ENCODE measurements at places on chromosomes 11 and 22.
A peak's percentile ranks its signal among the peaks of the same experiment; 100 is the strongest.

GRCh38 chr11:42170601-42171000 is 711.1 kb upstream of the LRRC4C start:
- no peak for DNase-seq

GRCh38 chr11:94068764-94069163 is 47.6 kb downstream of the HEPHL1 start:
- DNase-seq = no peak

GRCh38 chr11:74846770-74847169 is 98.1 kb downstream of the RNF169 start:
- DNase-seq = no peak

GRCh38 chr11:1198561-1199240 is 24.2 kb upstream of the MUC5B start:
- DNase-seq = no peak

DNA sequence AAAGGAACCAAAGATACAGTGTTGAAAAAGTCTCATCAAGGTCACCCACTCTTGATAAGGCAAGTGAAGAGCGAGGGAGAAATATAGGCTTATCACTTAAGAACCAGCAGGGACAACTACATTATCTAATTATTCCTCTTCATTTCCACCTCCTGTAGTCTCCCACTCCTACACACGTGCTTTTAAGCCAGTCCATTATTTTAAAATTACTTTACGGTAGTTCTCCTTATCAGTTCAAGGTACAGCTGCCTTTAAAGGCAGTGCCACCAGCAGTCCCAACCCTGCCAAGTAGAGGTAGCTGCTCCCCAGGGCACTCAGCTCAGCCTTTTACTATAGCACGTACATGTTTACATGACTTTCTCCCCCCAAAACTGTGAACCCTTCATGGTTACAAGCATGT is 161.5 kb upstream of the BLID start:
- DNase-seq = no peak

- DNase-seq = peak; percentile 52
Observed at GRCh38 chr11:6505577-6506240, 8.6 kb downstream of the DNHD1 start.

- DNase-seq = no peak
Observed at GRCh38 chr11:33774736-33775466, 581 bp upstream of the FBXO3 start.

GRCh38 chr11:35165423-35166368 is 26.7 kb downstream of the CD44 start:
- no peak for DNase-seq

DNA sequence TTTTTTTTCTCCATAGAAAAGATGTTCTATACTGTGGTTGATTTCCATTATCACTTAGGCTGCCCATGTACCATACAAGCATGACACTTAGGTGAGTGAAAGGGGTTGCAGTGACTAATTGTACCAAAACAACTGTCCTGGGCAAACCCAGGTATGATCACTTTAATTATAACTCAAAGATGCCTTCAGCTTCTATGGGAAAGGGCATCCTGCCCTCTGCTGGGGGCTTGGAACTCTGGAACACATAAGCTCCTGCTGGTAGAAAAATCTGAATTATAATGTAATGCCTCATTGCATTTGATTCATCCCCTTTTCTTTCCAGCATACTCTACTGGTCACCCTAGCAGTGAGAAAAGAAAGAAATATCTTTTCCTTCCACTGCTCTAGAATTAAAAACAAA is 206.3 kb downstream of the DDX10 start:
- peak; percentile 18 for DNase-seq

- DNase-seq = no peak
Observed at GRCh38 chr11:114796954-114797721, 118.8 kb downstream of the NXPE2 start.

GRCh38 chr11:76314741-76315090 is 66.2 kb downstream of the THAP12 start:
- no peak for DNase-seq

- no peak for DNase-seq
Observed at GRCh38 chr11:106420048-106420665, 342.7 kb downstream of the AASDHPPT start.

GRCh38 chr11:127919206-127920000 is 668.0 kb downstream of the ETS1 start:
- DNase-seq = no peak

GRCh38 chr11:62077132-62077531 is 46.7 kb upstream of the INCENP start:
- no peak for DNase-seq

DNA sequence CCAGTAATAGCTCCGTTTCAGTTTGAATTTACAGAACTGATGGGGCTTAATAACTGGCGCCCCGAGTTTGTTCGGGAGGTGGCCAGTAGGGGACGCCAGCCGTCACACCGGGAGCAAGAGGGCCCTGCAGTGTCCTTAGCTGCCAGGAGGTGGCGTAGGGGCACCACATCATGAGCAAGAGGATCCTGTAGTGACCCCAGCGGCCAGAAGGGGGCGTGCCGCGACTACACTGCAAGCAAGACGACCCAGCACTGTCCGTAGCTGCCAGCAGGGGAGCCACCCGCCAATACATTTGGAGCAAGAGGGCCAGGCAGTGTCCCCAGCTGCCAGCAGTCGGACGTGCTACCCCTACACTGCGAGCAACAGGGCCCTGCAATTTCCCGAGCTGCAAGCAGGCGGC is 663.7 kb upstream of the B3GAT1 start:
- no peak for DNase-seq

- DNase-seq = no peak
Observed at GRCh38 chr22:48433647-48434046, 1394.0 kb downstream of the BRD1 start.
